CD4-positive, alpha-beta T cell treated with Interleukin-2 at 100 ng/mL for 4 hours (primary cell): ENCODE measurements at places on chromosomes 4 and X.
A peak's percentile ranks its signal among the peaks of the same experiment; 100 is the strongest.

DNA sequence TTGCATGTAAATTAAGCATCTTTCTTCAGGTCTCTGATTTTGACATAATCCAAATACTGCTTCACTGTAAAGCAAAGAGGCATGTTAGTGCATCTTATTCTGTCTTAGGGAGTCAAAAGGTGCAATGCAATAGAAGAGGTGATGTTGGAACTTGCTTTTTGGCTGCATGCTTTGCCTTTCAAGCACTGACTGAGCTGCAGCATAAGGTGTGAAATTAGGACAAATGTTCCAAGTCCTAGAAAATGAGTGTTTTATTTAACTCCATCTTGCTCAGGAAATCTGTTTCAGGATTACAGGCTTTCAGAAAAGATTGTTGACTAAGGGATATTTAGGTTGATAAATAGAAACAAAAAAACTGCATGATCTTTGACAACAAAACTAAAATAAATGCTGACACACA, 30.8 kb downstream of the NAA11 start:
- DNase-seq = no peak

GRCh38 chrX:53442322-53442631, 8.1 kb upstream of the HSD17B10 start:
- no peak for DNase-seq

DNA sequence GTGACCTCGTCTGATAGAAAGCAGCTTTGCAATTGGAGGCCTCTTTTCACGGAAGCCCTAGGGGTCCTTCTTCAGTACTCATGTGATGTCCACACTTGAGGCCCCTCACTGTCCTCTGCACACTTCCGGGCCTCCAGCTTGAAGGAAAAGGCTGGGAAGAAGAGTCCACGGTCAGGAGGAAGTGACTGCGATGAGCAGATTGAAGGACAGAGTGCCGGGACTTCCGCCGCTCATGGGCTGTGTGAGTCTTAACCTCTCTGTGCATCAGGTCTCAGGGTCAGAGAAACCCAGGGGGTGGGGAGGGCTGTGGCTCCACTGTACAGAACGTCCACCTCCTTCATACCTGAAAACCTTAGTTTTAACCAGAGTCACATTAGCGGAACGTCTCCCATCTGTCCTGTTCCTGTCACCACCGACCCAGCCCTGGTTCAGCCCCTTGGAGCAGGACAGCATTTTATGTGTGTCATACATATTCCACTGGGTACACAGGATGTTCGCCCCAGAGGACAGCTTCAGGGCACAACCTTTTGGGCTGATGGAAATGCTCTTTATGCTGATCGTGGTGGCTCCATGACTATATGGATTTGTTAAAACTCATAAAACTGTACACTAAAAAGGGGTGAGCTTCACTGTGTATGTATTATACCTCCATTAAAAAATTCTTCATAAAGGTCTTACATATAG, 51.0 kb upstream of the SORCS2 start:
- DNase-seq = no peak

DNA sequence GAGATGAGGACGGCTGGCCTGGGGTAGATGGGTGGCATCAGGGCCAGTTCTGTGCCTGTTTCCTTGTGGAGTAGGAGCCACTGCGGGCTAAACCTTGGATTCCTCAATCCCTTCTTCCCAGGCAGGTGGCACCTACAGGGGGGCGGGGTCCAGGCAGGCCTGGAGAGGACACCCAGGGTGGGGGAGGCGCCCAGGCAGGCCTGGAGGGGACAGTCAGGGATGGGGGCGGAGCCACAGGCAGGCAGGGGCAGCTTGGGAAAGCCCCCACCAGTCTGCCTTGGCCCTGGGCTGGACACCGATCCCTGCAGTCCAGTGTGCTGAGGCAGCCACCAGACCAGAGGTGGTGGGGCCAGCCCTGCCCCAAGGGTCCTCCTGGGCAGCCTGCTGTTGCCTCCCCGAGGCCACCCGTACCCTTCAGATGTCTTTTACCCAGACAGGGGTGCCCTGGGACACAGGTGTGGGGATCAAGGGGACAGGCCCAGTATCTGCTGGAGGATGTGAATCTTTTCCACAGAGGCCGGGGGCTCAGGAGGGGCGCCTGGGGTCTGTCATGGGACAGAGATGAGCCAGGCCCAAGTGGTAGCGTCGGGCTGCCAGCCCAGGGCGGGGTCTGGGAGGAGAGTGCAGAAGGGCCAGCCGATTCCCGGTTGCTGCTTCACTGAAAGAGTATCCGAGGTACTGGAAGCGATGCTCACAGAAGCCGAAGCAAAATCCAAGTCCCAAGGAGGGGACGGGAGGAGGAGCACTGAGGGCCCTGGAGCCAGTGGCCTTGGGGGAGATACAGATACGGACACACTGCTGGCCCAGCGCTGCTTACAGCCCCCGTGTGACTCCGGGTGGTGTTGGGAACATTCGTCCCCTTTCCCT, 34.5 kb downstream of the LRPAP1 start:
- DNase-seq = no peak

DNA sequence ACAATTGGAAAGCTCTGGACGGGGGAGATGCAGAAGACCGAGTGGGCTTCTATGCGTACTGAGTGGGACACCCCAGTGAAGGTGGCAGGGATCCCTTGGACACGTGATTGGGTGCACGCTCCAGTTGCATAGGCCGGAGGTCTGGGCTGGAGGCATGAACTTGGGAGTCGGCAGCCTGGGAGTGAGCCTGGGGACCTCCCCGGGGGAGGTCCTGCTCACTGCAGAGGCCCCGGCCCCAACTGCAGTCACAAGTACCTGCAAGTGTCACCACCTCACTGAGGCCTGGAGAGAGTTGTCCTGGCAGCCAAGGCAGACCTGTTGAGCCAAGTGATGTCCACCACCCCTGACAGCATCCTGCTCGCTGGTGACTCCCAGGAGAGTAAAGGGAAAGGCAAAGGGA, 49.3 kb upstream of the HMX1 start:
- DNase-seq = no peak

- DNase-seq = peak; percentile 81
These were observed 10.7 kb downstream of the MED12 start for GRCh38 chrX:71128915-71129765.

DNA sequence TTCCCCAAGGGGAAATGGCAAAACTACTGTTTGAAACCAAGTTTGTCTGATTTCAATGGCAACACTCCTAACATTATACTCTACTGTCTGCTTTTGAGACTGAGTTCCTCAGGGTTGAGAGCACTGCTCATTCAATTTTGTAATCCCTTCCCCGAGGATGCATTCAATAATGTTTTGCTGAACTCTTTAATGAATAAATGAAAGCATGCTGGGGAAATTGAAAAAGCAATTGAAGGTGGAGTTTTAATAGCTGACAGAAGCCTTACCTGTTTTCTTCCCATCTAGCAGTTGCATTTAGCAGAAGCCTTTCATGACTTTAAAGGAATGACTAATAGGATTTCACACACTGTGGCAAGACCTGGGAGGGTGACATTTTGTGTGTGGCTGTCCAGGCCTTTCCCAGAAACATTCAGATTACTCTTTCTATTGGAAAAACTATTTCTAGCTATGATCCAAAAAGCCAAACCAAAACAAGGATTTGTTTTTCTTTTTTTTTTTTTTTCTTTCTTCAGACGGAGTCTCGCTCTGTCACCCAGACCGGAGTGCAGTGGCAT, 45.1 kb downstream of the DTHD1 start:
- no peak for DNase-seq

DNA sequence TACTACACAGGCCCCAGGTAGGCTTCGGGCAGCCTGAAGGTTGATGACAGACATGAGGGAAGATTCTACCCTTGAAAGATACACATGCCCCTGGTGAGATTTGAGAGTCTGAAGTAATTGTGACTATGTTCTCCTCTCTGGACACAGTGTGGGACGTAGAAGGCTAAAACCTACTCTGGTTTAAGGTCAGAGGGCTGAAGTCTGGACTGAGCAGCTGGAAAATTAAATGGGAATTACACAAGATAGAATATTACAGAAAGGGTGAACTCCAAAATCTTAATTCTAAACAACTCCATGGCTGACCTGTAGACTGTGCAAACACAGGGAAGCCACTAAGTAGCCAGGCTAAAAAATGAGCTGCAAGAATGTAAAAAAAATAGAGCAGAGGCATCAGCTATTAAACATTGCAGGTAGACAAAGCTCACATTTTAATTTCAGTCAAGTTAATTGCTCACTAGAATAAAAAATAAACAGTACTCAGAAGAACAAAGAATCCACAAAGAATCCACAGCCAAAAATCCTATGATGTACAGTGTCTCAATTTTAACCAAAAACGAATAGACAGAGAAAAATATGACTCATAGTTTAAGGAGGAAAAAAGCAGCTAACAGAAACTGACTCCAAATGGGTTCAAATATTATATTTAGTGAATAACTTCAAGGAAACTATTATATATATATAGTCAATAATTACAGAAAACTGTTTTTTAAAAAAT, 170.4 kb downstream of the PCDH18 start:
- DNase-seq = no peak

- peak; percentile 16 for DNase-seq
These were observed 37.4 kb upstream of the SLC10A4 start for GRCh38 chr4:48445704-48446103.
